ENCODE measurements at places on chromosomes 1 and 21. TPM values are rescaled to one million over a fixed set of nuclear protein-coding genes. Genes with fewer than 3 reads are reported as not detected.

Gene WDR64
- total RNA-seq = not detected

Gene KIRREL1
- 77.1 TPM for total RNA-seq

Gene TOR3A
- total RNA-seq = 38.8 TPM

Gene CRB1
- total RNA-seq = 0.23 TPM

Gene CD52
- 7.1 TPM for total RNA-seq

Gene PGLYRP4
- total RNA-seq = not detected

GRCh38 chr1:177794376-177794991 is 175.4 kb downstream of the SEC16B start:
- DNase-seq = no peak

GRCh38 chr1:93223023-93223675 is 42.6 kb downstream of the CCDC18 start:
- no peak for DNase-seq

- no peak for DNase-seq
These were observed 47.2 kb downstream of the KLHDC7A start for GRCh38 chr1:18527921-18528320.

DNA sequence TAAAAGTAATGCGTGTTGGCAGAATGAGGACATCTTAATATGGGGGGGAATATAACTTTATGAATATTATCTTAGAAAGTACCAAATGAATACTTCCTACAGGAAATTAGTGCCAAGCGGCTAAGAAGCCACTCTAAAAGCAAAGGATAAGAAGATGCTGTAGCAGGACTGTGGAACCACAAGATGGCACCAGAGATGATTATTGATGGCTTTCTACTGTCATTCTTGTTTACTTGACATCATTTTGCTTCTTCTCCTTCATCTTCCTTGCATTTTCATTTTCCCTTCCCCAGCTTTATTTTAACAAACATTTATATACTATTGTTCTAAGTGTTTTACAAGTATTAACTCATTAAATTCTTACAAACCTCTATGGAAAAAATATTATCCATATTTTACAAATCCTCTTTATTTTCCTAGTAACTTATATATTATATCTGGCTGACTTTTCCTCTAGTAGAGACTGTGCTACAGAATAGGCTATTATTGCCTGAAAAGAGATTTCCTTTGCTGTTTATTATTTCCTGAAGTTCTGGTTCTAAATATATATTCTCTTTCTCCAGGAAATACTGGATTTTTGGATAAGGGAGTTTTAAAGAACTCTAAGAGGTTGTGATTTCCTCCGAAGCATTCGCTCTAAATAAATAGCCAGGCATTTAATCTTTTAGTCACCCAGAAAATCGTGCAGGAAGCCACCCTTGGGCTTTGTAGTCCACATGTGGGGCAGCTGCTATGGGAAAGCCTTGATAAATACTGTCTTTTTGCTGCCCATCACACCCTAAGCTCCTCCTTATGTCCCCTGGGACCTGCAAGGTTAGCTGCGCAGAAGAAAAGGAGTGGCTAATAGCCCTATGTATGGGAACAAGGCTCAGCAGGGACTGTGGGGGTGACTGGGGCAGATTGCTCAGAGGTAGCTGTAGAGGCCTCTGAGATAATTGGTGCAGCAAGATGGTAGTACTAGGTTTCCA is 69.8 kb downstream of the TPR start:
- no peak for DNase-seq

DNA sequence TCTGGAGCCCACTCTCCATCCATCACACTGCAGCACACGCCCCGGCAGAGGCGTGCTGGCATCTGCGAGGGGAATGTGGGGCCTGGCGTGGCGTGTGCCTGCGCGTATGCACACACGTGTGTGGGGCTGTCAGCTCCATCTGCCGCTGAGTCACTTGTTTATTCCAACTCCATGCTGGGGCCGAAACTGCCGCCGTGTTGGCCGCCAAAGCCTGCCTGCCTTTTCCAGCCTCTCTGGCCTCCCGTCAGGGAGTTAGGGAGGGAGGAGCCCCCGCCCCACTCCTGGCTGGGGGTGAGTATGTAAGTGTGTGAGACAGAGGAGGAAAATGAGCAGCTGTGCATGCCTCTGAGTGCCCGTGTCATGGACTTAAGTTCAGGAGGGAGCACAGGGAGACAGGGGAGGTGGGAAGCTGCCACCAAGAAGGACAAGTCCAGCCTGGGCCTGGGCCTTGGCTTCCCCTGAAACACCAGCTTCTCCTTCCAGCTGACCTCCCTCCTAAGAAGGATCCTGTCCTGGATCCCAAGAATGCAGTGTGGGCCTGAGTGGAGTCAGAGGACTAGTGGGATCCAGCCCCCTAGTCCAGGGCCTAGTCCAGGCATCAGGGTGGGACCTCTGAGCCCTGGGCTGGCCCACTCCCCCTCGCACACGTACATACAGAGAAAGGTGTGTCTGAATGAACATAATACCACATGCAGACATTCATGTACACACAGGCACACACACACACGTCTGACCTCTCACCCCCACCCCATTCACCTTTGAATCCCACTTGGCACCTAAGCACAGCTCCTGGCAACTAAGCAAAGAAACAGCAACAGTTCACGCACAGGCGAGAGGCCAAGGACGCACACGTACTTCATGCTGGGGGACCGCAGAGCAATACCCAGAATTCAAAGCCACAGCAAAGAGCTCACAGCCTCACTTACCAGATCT is 24.7 kb downstream of the MEF2D start:
- DNase-seq = peak; percentile 97

DNA sequence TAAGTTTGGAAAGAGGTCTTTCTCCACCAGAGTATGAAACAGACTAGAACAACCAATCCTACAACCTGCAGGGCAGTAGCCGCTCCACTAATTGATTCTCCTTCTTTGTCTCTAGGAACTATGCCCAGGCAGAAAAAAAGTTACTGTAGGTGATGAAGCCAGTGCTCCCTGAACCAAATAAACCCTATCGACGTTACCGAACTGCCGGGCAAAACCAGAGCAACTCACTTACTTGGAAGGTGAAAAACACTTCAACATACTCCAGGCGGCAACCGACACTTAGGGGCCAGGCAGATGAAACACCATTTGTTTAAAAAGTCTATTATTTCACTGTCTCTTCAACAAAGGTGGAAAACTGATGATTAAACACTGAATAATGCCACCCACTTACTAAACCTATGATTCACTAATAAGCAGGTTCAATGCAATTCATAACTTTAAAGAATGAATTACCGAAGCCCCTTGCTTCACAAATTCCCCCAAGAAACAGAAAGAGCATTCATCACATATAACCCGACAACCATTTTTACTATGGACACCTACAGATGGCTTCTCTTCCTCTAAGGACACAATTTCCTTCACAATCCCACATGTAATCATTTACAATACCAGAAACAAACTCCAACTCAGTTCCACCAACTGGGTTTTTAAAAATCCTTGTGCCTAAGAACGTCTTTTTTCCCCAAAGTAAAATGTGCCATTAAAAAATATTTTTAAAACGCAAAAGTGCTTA is 1.6 kb downstream of the NRIP1 start:
- DNase-seq = no peak

DNA sequence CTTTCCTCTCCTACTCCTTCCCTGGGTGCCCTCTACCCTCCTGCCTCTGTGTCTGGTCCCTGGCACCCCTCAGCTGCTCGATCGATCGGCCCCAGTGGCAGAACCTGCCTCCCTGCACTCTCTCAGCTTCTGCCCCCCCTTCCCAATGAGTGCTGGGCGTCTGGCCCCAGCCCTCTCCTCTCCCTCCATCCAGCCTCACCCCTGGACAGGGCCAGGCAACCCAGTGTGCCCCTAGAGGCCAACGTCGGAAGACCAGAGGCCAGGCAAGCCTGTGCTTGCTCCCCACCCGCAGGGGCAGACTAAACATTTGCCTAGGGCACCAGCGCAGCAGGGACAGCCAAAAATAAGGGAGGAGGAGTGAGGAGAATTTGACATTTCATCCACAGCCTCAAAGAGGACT is 43.5 kb downstream of the LGR6 start:
- no peak for DNase-seq

DNA sequence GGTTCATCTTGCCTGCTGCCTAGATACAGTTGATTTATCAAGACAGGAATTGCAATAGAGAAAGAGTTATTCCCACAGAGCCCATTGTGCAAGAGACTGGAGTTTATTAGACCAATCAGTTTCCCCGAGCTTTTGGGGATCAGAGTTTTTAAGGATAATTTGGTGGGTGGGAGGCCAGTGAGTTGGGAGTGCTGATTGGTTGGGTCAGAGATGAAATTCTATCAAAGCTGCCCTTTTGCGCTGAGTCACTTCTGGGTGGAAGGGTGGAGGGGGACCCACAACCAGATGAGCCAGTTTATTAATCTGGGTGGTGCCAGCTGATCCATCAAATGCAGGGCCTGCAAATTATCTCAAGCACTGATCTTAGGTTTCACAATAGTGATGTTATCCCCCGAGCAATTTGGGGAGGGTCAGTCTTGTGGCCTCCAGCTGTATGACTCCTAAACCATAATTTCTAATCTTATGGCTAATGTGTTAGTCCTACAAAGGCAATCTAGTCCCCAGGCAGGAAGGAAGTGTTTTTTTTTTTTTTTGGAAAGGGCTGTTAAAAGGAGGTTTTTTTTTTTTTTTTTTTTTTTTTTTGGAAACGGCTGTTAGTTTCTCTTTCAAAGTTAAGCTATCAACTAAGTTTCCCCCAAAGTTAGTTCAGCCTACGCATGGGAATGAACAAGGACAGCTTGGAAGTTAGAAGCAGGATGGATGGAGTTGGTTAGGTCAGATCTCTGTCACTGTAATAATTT is 7.4 kb downstream of the SLC16A4 start:
- no peak for DNase-seq

DNA sequence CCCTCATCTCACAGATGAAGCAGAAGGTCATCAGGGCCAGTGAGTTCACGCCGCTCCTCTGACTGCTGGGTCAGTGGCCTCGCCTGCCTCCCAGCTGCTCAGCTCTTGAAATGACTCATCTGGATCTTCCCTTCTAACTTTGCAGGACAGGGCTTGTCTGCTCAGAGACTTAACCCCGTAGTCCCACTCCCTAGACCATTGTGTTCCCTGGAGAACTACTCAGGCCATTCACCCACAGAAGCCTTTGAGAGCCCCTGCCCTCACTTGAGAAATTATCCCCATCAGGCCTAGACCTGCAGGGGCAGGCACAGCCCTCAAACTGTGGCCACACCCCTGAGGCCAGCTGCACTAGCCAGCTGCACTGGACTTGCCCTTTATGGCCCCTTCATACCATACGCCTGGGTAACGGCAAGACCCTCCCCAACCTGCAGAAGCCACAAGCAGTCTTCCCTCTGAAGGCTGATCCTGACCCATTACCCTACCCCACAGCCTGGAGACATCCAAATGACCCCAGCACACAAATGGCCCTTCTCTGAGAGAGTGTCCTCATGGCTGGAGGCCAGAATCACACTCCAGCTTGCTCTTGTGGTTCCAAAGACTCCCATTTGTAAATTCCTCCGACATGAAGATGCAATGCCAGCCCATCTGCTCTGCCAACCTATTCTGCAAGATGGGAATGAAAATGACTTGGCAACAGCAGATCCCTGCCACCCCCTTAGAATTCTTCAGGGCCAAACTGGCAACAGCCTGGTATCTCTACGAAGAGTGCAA is 33.2 kb downstream of the RCSD1 start:
- no peak for DNase-seq

- no peak for DNase-seq
These were observed 7.8 kb upstream of the SLC6A9 start for GRCh38 chr1:44038876-44039657.

GRCh38 chr1:93771843-93772242 is 90.2 kb upstream of the BCAR3 start:
- DNase-seq = no peak

GRCh38 chr1:154713005-154713404 is 105.0 kb upstream of the ADAR start:
- DNase-seq = no peak

GRCh38 chr1:221912230-221912629 is 170.3 kb upstream of the DUSP10 start:
- peak; percentile 39 for DNase-seq

DNA sequence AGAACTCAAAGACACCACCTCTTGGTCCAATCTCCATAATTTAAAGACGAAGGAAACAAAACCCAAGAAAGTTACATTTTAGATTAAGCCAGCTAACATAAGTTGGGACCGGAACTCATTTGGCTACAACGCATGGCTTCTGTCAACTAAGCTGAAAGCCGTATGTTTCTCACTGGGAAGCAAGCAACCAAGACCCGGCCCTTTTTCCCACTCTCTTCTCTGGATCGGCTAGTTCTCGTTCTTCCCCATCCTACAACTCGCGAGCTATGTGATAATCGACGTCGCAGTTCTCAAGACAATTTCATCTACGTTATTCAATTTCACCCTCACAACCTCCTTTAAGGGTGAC is 601 bp downstream of the CCT8 start:
- no peak for DNase-seq

Data from esophagus muscularis mucosa (tissue), 4 donors.